ENCODE measurements at places on chromosomes 3 and 15.

DNA sequence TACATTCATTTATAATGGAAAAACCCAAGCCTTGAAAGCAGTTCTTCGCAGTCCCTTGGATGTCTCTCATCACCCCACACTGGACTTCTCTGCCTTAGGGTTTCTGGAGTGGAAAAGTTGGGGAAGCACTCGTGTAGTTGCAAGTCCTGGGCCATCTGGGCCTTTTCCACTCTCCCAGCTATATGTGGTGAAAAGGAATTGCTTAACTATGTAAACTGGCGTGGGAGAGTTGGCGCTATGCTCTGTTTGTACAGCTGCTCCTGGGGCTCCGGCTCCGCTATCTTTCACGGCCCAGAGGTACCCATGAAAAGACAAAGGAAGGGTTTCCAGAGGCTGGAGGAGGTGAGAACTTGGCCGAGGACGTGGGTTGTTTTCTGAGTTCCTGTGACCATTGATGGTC is 81.1 kb upstream of the MYZAP start:
- DNase-seq = no peak

DNA sequence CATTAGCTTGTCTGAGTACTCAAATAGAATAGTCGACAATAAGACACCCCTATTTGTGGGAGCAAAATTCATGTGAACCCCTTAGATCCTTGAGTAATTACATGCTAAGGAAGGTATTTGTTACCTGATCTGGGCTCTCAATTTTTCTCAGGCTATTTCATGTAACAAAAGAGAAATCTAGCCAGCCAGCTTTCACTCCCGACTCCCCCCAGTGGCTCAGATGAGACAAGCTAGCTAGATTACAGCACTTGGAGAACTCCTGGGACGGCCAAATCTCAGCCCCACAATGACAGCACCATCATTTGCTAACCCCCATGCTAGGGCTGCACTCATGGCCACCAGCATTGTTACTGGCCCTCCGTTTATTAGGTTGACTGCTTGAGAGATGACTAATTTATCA is 41.3 kb downstream of the GLDN start:
- no peak for DNase-seq

DNA sequence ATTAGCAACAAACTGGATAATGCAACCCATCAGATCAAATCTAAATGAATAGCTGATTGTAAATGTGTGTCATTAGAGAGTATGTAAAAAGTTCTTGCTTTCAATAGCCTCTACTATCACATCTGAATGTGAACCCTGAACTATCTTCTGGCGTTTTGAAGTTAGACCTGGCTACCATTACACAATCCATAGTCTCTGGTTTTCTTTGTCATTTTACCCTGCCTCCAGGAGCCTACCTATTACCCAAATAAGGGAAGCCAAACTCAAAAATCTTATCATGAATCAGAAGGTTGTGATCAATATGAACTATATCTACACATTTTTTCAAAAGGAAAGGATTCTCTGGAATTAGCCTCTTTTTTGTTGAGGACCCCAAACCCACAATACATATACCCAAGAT is 31.8 kb downstream of the PCYT1A start:
- no peak for DNase-seq

- DNase-seq = no peak
Measured at GRCh38 chr15:39096608-39097205, 484.2 kb upstream of the THBS1 start.

DNA sequence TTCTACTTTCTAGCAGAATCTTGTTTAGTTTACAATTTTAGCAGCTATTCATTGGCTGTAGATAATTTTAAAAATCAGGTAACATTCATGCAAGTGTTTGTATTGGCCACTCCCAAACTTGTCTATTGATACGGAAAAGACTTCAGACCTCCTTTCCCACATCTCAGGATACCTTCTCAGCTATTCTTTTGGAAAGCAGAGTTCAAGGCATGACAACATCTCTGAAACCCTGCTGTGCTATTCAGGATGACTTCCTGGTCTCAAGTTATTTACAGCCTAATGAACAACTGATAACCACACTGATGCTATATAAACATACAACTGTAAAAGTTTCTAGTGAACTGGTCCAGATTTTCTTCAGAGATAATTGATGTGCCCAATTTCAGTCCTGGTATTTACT is 55.8 kb downstream of the DZIP3 start:
- no peak for DNase-seq

GRCh38 chr3:195508185-195508584 is 34.9 kb downstream of the PPP1R2 start:
- DNase-seq = no peak

DNA sequence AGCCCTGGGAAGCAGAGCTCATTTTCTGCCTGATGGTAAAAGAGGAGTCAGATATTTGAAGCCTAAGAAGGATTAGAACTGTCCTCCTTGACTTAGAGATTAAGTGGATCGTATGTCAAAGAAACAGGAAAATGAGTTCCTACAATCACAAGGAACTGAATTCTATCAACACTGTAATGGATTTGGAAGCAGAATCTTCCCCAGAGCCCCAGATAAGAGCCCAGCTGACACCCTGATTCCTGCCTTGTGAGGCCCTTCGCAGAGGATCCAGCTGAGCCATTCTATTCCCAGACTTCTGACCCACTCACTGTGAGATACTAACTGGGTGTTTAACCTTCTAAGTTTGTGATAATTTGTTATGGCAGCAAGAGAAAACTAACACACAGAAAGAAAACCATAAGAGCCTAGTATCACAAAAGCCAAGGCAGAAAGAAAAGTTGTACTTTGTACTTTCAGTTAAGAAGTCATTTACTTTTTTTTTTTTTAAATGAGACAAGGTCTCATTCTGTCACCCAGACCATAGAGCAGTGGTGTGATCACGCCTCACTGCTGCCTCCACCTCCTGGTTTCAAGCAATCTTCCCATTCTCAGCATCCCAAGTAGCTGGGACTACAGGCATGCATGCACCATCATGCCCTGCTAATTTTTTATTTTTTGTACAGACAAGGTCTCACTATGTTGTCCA is 61.1 kb upstream of the ZBTB20 start:
- DNase-seq = no peak

DNA sequence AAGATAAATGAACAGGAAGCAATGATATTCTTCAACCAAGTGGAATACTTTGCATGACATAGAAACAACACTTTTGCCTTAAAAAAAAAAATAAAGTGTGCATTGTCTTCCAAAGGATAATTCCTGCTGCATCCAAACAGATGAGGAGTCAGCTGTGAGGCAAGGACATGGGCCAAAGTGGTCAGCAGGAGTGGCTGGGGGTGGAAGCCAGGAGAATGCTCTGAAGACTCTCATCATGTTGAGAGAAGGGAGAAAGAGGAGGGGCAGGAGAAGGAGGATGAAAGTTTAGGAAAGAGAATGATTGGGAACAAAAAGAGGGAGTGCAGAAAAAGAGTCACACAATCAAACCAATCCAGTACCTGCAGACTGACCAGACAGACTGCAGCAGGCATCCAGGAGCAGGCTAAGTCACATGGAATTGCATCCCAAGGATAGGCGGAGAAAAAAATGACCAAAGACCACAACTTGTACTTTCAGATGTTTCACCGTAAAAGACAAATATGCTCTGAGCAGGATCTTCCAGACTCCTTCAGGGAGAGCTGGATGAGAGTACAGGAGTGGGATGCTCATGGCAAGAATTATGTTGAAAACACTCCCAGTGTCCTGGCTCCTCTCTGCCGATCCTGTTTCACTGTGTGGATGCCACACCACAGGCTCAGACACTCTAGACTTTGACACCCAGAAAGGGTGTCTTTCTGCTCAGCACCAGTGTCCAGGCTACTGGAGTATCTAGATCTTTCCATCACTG is 11.9 kb downstream of the ABI3BP start:
- DNase-seq = no peak

- no peak for DNase-seq
Measured at GRCh38 chr3:168394439-168394838, 298.7 kb upstream of the GOLIM4 start.

DNA sequence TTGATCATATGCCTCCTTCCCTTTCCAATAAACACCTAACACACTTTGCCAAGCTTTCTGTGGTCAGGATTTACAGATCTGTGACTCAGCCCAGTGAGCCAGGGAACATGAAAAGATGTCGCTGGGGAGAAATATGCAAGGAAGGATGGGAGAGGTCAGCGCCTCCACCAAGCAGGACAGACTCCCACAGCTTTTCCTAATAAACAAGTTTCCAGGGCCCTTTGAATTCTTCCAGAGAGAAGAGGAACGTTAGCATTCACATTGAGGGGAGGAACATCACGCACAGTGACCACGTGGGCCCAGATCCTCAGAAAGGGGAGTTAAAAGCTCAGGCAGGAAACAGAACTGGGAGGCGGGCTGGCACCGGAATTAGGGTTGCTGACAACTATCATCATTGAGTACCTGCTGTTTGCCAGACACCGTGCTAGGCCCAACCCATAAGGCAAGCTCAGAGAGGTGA is 33.3 kb upstream of the MRPS22 start:
- DNase-seq = no peak

- no peak for DNase-seq
Measured at GRCh38 chr3:17602126-17602525, 140.3 kb downstream of the TBC1D5 start.

DNA sequence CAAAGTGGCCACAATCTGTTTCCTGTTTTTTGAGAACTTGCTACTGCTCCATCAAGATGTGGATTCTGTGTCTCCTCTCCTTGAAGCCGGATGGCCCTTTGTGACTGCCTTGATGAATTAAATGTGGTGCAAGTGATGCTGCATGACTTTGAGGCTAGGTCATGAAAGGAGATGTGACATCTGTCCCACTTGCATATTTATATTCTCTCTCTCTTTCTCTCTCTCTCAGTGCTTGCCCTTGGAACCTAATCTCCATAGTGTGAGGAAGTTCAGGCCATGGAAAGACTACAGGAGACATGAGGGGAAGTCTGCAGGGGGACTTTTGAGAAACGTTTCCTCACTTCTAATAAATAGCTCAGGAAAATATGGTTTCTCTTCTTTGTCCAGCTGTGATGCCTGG is 50.0 kb upstream of the ADPGK start:
- DNase-seq = no peak

- DNase-seq = no peak
Measured at GRCh38 chr15:93040288-93041158, 48.5 kb downstream of the RGMA start.

DNA sequence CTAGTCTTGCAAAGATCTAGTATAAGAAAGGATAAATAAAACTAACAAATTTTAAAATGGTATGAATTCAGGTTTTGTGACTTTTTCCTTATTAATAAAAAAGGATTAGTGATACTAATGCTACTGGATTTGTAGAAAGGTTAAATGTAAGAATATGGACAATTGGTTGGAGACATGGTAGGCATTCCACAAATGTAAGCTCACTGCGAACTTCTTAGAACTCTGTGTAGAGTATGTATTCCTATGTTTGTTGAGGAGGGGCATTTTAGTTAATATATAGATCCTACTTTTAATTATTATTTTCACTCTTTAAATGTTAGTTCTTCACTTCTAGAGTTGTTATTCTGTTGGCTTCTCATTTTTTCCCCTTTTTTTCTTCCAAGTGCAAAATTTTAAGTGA is 414.3 kb downstream of the RBMS3 start:
- DNase-seq = no peak

DNA sequence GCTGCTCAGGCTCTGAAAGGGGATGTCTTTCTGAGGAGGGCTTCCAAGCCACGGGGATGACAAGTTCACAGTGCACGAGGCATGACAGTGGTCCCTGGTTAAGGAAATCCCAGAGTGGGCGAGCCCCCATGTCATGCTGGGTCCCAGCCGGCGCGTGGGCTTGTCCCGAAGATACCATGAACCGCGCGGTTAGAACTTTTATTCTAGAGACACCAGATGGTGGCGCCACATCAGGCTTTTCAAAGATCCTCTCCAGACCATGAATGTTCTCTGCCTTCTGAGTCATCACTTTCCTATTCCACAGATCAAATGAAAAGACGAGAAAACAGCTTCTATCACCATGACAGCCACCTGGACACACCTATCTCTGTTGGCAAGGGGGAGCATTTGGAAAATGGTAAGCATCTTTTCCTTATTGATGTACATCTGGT is 227.8 kb upstream of the LYSMD4 start:
- no peak for DNase-seq

- no peak for DNase-seq
Measured at GRCh38 chr3:193998123-193998448, 137.9 kb upstream of the HES1 start.

GRCh38 chr3:191148131-191148530 is 50.9 kb upstream of the OSTN start:
- no peak for DNase-seq

DNA sequence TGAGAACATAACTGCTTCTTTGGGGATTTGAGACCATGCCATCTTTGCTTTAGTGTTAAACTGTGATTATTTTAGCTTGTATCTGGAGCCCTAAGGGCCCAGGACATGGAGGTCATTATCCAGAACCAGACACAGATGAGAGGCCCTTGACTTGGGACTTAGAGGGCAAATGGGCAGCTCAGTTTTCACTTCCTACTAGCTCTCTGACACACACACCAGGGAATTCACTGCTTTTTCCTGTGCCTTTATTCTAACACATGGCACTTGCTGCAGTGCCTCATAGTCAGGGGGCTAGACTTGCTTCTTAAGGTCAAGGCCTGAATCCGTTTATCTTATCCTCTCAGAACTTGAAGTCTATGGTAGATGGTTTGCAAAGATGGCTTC is 33.3 kb downstream of the AMOTL2 start:
- no peak for DNase-seq

GRCh38 chr3:168036619-168037018 is 59.1 kb downstream of the GOLIM4 start:
- no peak for DNase-seq

DNA sequence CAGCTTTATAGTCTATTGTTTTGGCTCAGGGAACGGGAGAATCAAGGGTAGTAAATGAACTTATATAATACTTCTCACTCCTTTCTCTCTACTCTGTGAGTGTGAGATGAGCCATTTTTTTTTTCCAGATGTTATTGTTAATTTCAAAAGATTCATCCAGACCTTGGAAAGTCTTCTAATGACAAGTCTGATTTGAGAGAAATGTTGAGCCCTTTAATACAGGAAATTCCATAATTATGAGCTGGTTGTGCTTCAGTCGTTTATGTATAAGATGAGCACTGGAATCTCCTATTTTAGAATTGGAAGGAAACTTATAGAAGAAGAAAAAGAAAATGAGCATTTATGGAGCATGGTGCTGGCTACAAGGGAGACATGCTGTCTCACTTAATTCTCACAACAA is 92.0 kb downstream of the FBN1 start:
- no peak for DNase-seq

DNA sequence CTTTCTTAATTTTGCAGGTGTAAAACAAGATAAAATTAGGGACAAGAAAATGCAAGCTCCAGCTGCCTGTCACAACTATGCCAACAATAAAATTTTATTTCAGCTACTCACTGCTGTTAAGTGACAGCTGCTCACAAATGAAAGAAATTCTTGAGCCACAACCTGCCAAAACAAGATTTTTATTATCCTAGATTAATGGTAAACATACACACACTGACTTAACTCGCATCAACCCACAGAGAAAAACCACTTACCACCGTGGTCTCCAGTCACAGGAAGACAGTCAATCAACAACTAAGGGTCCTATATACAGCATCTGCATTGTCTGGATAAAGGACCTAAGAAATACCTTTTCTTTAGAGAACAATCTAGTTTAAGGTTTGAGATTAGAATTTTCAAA is 31.3 kb downstream of the EFL1 start:
- DNase-seq = no peak

Data from activated CD4-positive, alpha-beta T cell treated with anti-CD3 and anti-CD28 coated beads, Interleukin-2, amount 50 U/mL, for 4 hours (primary cell).